GM23338 (cell line): ENCODE measurements at places on chromosomes 12 and 14. TPM values are rescaled to one million over a fixed set of nuclear protein-coding genes. Genes with fewer than 3 reads are reported as not detected.

SLC17A8 gene
- 0.24 TPM in 1 of 2 replicates, not detected in the other for total RNA-seq

SOAT2 gene
- not detected in 2 replicates for total RNA-seq

TTC9 gene
- total RNA-seq = 29.2 and 34.2 TPM in 2 replicates

DNA sequence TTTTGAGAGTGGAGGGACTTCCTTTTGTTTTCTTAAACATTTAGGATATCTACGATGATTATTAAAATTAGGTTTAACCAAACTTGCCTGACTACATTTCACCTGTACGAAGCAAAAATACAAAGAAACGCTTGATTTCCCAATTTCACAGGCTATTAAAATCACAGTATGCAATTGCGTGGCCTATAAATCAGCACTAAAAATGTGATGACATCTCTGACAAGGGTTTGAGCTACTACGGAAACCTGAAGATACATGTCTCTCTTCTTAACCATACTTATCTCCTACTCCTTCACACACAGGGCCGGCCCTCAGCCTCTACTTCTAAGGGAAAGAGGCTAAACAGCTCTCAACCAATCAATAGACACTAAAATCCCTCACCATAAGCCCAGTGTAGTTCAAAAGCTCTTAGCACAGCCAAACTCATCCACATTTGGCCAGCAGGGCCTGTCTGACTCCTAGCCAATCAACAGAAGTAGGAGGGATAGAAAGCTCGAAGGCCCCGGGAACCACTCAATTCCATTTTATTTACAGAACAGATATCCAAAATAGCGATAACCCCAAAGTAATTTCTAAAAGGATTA, 137.3 kb downstream of the FOXN3 start:
- DNase-seq = no peak

DNA sequence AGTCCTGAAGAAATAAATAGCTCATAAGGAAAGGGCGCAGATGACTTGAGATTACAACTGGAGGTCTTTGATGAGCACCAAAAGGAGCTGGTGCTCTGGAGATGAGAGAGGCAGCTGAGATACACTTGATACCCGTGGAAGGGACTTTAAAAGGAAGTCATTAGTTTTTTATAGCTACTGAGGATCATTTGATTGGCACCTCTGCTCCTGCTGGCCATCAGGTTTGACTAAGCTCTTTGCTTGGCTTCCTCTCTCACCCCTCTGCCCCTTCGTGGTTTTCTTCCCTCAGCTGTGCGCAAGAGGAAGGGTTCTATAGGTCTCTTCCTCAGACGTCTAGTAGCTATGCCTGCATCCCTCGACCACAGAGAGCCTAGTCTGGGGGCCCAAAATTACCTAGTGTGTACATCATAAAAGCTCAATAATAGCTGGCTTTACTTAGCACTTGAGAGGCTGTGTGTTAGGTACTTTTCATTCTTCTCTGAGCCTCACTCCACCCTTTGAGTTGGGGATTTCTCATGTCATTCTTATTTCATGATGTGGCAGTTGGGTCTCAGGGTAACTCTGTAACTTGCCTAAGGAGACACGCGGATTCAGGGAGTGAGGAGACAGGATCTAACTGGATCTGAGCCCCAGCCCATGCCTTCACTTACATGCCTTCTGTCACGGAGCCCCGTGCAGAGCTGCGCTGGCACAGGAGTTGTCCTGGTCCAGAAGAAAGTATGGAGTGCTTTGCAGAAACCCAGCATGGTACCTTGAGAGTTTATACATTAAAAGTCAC, 68.4 kb upstream of the ASPG start:
- DNase-seq = no peak

GRCh38 chr12:119780786-119781434, 96.2 kb downstream of the CIT start:
- peak; percentile 73 for DNase-seq

- DNase-seq = no peak
These were observed 9.8 kb upstream of the KCNA5 start for GRCh38 chr12:5033883-5034282.
